ENCODE measurements at places on chromosomes 7 and 10.

DNA sequence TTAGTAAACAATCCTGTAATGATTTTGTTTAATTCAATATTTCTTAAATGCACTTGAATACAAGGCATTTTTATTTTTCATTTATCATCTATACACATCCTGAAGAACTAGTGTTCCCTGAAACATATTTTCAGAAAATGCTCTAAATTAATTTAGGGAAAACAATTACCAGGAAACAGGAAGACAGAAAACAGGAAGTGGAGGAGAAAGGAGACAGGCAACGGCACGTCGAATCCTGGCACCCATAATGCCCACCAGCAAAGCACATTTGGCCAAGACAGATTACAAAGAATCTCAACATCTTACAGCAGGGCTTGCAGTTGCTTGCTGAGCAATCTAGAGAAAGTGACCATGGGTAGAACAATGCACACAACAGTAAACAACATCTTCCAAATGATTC, 571.1 kb downstream of the GRID1 start:
- DNase-seq = no peak

DNA sequence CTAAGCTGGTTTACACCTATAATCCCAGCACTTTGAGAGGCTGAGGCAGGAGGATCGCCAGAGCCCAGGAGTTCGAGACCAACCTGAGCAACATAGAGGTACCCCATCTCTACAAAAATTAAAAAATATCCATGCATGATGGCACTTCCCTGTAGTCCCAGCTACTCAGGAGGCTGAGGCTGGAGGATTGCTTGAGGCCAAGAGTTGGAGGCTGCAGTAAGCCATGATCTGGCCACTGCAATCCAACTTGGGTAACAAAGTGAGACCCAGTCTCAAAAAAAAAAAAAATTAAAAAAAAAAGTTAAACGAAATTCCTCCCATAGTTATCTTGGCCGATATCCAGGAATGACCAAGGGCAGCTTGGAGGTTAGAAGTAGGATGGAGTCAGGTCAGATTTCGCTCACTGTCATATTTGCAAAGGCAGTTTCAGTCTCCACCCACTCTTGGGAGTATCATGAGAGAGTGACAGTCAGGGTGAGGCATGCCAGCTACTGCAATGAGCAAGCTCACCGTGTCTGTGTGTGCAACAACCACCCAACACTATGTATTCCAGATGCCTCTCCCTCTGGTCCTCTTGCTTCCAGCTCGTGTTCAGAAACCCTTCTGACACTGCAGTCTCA, 6.0 kb upstream of the ZDHHC4 start:
- DNase-seq = no peak

- DNase-seq = no peak
Observed at GRCh38 chr7:2143450-2143849, 89.3 kb downstream of the MAD1L1 start.

DNA sequence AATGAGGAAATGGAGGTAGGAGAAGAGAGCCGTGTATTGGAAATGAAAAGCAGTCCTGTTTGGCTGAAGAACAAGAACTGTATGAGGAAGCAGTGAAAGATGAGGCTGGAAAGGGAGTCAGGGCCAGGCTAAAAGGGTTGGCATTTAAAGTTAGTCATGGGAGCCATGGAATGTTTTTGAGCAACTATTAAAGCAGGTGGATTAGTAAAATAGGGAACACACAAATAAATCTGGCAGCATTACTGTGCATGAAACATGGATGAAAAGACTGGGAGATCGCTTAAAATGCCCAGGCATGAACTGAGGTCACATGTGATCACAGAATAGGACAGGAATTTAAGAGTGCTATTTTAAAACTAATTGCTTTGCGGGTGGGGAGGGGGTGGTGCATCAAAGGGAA, 1.4 kb upstream of the IFRD1 start:
- DNase-seq = no peak

GRCh38 chr10:14382531-14382930, 51.8 kb upstream of the FRMD4A start:
- DNase-seq = no peak

GRCh38 chr7:30048582-30048981, 20.4 kb downstream of the PLEKHA8 start:
- DNase-seq = no peak

DNA sequence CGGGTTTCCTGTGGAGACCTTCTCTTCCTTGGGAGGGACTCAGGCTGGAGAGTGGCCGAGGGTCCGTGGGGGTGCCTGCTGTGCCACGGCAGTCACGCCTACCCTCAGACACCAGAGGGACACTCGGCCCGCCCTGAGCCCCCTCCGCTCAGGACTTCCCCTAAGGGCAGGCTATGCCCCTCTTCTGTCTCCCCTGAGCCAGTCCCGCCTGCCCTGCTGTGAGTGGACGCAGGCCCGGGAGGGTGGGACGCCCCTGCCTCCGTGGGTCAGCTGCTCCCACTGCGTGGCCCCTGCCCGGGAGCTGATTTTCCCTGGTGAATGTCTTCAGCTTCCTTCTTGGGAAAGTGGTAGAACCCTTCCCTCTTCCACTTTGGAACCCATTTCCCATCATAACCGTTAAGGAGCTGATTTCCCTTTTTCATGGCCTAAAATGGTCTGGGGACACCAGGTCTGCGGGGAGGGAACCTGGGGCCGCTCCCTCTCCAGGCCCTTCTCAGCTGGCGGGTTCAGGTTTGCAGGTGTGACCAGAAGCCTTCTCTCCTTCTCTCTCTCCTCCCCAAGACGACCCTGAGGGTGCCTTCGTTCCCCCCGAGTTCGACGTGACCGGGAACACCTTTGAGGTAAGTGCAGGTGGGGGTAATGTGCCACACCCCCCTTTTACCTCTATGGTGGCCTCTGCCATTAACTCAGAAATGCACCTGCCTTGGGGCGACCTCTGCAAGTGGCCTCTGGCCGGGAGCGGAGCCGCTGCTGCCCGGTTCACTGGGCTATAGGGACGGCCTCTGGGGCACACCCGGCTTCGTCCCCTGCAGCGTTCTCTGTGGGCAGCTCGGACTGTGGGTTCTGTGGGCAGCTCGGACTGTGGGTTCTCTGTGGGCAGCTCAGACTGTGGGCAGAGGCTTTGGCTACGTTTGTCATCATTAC, 7.9 kb downstream of the KNDC1 start:
- DNase-seq = no peak

- DNase-seq = no peak
Observed at GRCh38 chr10:113663142-113663541, 699 bp downstream of the NRAP start.

GRCh38 chr10:63758080-63758479, 236.9 kb downstream of the REEP3 start:
- no peak for DNase-seq

GRCh38 chr10:1253523-1254353, 197.6 kb downstream of the WDR37 start:
- DNase-seq = no peak

DNA sequence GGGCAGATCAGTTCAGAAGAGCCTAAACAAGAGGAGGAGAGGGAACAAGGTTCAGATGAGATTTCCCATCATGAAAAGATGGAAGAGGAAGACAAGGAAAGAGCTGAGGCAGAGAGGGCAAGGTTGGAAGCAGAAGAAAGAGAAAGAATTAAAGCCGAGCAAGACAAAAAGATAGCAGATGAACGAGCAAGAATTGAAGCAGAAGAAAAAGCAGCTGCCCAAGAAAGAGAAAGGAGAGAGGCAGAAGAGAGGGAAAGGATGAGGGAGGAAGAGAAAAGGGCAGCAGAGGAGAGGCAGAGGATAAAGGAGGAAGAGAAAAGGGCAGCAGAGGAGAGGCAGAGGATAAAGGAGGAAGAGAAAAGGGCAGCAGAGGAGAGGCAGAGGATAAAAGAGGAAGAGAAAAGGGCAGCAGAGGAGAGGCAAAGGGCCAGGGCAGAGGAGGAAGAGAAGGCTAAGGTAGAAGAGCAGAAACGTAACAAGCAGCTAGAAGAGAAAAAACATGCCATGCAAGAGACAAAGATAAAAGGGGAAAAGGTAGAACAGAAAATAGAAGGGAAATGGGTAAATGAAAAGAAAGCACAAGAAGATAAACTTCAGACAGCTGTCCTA, 52.7 kb upstream of the AGBL3 start:
- no peak for DNase-seq

GRCh38 chr10:28496481-28496961, 36.4 kb upstream of the WAC start:
- DNase-seq = no peak

DNA sequence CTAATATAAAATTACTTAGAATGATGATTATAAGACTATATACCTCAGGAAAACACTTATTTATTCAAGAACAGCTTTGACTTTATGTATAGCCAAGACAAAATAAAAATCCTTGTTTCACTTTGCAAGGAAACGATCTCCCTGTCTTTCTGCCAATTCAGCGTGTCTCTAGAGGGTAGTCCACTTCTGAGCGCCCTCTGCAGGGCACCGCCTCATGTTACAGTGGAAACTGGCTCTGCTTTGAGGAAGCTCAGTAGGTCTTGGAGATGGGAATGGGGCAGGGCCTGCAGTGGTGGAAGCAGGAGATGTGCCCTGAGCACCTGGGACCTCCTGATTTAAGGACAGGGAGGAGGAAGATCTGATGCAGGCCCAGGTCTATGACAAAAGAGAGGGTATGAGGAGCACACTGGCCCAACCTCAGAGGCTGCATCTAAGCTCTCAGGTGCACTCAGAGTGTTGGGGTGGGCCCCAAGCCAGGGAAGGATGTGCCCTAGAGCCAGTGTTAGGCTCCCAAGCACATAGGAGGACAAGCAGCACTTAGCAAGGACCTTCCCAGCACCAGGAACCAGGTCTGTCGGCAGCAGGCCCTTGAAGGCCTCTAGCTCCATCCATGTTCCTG, 481.0 kb downstream of the TNS3 start:
- no peak for DNase-seq

DNA sequence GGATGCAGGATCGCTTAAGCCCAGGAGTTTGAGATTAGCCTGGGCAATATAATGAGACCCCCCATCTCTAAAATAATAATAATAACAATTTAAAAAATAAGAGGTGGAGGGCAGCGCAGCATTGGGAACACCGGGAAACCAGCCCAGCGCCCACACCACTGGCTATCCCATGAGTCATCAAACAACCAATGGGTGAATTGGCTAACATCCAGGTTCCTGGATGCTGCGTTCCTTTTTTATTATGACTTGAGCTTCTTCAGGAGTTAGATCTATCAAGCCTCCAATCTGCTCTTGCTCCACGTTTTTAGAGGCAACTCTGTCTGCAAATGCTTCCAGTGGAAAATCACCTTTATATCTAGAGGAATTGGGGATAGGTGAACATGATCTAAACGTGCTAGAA, 10.0 kb upstream of the LRRC4 start:
- DNase-seq = no peak

DNA sequence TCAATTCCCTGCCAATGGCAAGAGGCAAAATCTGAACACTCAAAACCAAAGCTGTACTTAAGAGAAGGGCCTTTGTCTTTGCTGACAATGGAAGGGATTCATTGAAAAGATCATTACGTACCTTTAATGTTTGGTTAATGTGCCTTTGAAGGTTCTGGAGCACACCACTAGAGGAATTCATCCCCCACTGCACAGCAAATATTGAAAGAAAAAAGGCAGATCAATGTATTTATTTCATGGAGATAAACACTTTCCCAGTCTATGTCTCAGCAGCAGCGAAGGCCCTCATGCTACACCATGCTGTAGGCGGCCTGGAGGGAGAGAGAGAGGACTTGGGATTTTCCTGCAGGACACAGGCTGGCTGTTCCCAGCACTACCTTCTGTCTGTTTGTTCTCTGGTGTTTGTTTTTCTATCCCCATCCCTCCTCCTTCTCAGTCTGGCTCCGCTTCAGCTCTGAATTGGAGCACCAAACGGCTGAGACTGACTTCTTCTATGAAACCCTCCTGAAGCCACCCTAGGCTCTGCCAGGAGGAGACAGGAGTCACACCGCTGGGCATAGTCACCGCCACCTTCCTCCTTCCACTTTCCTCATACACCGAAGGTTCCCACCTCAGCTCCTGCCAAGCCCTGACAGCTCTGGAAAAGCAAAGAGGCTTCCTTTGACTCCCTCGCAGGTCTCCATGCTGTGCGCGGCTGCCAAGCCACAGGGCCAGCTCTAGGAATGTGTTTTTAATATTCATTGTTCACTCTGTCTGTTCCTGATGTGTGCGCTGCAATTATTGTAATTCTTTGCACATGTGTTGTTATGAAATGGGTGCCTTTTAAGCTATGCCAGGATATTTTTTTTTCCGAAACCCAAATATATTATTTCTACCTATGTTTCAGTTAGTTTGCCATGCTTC, 301.5 kb downstream of the FZD1 start:
- peak; percentile 86 for DNase-seq

GRCh38 chr10:61899997-61900828, 1.3 kb upstream of the ARID5B start:
- peak; percentile 67 for DNase-seq

GRCh38 chr7:2524808-2525657, 5.5 kb downstream of the LFNG start:
- no peak for DNase-seq

GRCh38 chr7:36606153-36606975, 117.9 kb downstream of the AOAH start:
- no peak for DNase-seq

DNA sequence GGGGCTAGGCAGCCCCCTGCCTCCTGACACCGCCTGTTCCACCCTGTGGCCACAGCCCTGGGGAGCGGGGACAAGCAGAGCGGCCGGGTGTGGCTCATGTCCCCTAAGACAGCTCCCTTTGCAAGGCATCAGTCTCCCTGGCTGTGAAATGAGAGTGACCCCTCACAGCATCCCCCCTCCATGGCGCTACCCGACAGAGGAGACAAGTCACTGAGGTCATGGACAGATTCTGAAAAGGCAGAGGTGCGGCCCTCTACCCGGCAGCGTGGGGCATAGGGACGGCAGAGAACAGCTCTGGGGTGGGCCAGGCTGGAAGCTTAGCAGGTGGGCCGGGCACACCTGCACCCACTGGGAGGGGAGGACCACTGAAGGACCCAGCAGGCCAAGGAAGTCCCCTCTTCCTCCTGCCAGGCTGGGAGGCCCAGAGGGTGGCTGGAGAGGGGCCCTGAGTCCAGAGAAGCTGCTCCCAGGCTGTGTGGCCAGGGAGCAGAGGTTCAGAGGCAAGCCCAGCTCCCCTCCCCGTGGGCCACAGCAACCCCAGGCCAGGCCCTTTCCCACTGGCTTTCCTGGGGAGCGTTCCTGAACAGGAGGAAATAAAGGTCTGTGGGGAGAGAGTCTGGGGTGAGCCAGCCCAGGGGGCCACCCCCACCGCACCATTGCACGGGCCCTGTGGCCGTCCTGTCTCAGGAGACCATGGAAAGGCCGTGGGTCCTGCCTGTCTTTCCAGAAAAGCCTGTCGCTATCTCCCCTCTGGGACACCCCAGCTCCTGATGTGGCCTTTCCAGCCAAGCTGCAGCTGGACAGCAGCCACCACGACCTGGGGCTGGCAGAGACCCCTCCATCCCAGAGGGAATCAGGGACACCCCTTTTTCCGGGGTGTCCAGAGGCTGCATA, 1.7 kb downstream of the ADAP1 start:
- no peak for DNase-seq

DNA sequence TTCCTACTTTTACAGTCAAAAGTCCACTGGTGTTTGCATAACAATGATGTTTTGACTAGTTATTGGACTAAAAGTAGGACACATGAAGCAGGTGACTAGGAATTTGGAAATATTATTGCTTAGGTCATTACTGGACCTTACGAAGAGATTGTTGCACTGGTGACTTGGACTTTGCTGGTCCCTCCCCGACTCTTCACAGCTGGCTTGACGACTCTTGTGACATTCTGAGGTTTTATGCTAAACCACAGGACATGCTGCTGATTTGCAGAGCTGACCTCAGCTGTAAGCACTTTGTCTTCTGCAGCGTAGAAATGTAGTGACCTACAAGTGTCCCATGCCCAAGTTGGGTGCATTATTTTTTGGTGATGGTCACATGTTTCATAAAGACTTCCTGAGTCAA, 21.9 kb downstream of the PCBD1 start:
- no peak for DNase-seq
